Ovary (tissue), 10 donors: ENCODE measurements at places on chromosomes 3 and 15. TPM values are rescaled to one million over a fixed set of nuclear protein-coding genes. Genes with fewer than 3 reads are reported as not detected.
A peak's percentile ranks its signal among the peaks of the same experiment; 100 is the strongest.

Gene FEM1B
- total RNA-seq = 55.9 TPM

DNA sequence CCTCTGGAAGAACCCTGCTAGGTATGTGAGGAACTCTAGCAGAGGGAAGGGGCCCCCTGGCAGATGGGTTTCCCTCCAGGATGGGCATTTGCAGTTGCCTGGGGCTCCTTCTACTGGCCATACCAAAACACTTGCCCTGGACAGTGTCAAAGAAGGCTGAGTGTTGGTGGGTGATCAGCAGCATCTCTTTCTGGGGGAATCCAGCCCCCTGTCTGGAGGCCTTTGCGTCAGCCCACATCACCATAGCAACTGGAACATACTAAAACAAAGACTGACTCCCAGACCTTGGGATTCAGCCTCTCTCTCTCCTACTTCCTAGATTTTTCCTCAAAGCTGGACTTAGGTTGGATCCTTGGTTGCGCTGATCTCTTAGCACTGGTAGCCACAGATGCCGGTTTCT lies 8.1 kb downstream of the CEMIP start:
- no peaks in the 10 kb centered on the region for H3K4me1 ChIP-seq
- H3K4me3 ChIP-seq = no peak overlapping the region
- H3K27ac ChIP-seq = no peak overlapping the region
- no peak for DNase-seq

Gene HCN4
- total RNA-seq = not detected

Gene MAP6D1
- total RNA-seq = 1.9 TPM

DNA sequence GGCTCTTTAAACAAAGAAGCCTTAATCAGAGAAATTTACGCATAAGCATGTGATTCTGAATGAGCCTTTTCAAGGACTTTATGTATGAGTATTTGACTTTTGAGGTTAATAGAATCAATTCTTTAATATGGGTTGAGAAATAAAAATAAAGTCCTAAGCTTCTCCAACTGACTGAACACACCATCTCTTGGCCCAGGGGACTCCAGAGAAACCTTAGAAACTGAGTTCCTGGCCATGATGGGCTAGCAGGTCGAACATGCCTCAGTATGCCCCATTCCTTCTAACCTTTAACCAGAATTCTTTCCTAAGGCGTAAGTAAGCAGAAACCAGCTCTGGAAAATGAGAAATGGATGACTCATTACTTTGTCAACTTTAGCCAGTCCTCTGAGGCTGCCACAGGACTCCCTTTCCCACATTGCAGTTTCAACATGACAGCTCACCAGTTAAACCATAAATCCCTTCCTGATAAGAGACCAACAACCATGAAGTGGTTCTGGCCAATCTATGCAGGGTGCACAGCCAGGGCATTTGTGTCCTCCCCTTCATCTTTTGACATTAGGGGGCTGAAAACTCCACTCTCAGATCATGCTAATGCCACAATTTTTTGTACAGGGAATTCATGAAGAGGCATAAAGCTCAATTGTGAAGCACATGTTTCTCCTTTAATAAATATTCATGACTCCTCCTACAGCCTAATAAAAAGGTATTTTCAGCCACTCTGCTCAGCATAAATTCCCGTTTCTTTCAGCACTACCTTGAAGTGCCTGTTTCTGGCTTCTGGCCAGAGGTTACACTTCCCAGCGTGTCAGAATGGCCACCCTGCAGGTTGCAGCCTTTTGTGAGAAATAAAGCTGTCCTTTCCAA lies 33.3 kb downstream of the TM4SF18 start:
- H3K4me1 ChIP-seq = peaks cover 1% of the 10 kb centered on the region
- H3K4me3 ChIP-seq = no peak overlapping the region
- no peak overlapping the region for H3K27ac ChIP-seq
- DNase-seq = no peak

DNA sequence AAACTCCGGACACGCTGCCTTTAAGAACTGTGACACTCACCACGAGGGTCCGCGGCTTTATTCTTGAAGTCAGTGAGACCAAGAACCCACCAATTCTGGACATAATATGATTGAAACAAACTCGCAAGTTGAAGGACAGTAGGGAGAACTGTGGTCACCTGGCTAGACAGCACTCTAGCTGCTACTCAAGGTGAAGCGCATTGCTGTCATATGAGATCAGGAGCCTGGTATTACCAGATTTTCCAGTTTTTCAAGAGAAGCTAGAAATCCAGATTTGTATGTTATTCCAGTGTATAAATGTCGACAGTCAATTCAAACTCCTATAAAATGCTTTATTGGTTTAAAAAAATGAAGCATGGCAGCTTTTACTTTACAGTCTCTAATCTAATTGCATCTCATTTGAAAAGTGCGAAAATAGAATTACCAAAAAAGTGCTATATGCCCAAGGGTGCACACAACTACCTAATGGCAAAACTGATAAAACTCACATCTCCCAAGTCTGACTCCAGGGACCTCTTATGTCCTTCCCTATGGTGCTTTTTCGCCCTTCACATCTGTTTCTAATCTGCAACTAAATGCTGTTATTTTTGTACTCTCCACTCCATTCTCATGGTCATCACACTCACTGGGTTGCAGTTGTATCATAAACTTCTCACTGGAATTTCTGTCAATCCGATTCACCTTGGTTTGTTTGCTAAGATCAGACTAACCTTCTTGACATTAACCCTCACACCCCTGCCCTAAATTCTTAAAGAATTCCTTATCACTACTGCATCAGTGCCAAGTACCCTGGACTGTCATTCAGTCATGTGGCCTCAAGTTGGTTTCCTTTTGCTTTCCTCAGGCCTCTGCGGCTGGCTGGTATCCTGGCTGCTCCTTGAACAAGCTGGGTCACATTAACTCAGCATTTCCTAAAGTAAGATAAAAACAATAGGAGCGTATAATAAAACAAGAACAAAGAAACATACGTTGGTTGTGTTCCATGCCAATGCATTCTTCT lies 31.5 kb upstream of the ARHGEF26 start:
- DNase-seq = no peak
- no peaks in the 10 kb centered on the region for H3K36me3 ChIP-seq
- no peaks in the 10 kb centered on the region for H3K4me1 ChIP-seq
- H3K4me3 ChIP-seq = no peak overlapping the region
- no peak overlapping the region for H3K27ac ChIP-seq

- no peaks in the 10 kb centered on the region for H3K27me3 ChIP-seq
- H3K4me1 ChIP-seq = no peaks in the 10 kb centered on the region
- H3K27ac ChIP-seq = no peak overlapping the region
Measured at GRCh38 chr15:42141246-42141645, 15.2 kb downstream of the PLA2G4F start.

DNA sequence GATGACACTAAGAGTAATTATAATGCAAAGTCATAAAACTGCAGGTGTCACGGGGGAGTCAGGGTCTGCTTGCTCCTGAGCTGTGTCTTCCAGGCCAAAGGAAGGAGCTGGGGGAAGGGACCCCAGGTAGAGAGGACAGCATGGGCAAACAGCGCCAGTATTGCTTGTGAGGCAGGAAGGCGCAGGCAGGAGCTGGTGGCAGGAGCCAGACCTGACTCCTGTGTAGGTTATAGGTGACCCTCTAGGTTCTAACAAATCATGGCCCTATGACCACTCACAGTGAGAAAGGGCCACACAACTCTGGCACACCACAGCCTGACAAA lies 1.9 kb downstream of the CISH start:
- no peaks in the 10 kb centered on the region for H3K36me3 ChIP-seq
- H3K27ac ChIP-seq = peak overlapping the region; percentile 86
- no peak for DNase-seq
- H3K4me3 ChIP-seq = no peak overlapping the region
- H3K27me3 ChIP-seq = no peaks in the 10 kb centered on the region
- peaks cover 42% of the 10 kb centered on the region for H3K4me1 ChIP-seq

- no peak overlapping the region for H3K27ac ChIP-seq
- H3K27me3 ChIP-seq = no peaks in the 10 kb centered on the region
- no peaks in the 10 kb centered on the region for H3K36me3 ChIP-seq
- no peaks in the 10 kb centered on the region for H3K4me1 ChIP-seq
- DNase-seq = no peak
Measured at GRCh38 chr15:42220216-42220615, 12.1 kb upstream of the VPS39 start.

Gene PRKCI
- 36.1 TPM for total RNA-seq

- peaks cover 1% of the 10 kb centered on the region for H3K4me1 ChIP-seq
- H3K36me3 ChIP-seq = no peaks in the 10 kb centered on the region
- H3K27ac ChIP-seq = no peak overlapping the region
- H3K4me3 ChIP-seq = no peak overlapping the region
- DNase-seq = no peak
Measured at GRCh38 chr15:100924436-100924835, 5.3 kb downstream of the LRRK1 start.

DNA sequence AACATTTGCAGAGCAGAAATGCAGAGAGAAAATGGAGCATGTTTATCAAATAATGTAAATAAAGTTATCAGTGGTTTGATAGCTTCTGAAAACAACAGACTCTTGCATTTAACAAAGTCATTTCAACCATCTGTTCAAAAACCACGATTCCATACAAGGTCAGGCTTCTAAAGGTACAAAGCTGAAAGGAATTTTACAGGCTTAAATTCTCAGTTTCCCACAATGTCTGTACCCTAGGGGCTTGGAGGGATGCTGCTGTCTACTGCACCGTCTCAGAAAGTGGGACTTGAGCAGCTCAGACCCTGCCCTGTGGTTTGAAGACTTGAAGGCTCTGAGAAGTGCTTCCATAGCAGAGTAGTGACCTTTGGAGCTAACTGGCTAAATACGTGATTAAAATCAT lies 30.4 kb upstream of the TM4SF1 start:
- H3K27me3 ChIP-seq = no peaks in the 10 kb centered on the region
- no peaks in the 10 kb centered on the region for H3K4me1 ChIP-seq
- no peak overlapping the region for H3K4me3 ChIP-seq

DNA sequence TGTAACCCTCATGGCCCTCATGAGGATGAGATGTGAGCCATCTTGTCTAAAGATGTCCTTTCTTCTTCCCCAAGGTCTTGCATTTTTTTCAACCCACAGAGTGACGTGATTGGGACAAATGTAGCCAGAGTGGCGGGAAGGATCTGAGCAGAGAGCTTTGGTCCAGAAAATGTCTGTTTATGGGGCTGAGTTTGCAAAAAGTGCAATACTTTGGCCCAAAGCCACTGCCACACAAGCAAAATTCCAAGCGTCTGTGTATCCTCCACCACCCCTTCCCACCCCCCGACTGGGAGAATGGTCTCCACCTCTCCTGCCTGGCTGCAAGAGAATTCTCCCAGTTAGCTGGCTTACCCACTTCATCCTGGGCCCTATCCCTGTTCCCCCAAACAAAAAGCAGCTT lies 246.9 kb upstream of the LRIG1 start:
- no peaks in the 10 kb centered on the region for H3K36me3 ChIP-seq
- H3K4me3 ChIP-seq = no peak overlapping the region
- no peak for DNase-seq
- H3K27me3 ChIP-seq = no peaks in the 10 kb centered on the region
- peaks cover 3% of the 10 kb centered on the region for H3K4me1 ChIP-seq
- no peak overlapping the region for H3K27ac ChIP-seq
